ENCODE measurements at places on chromosomes 7 and 10.
A peak's percentile ranks its signal among the peaks of the same experiment; 100 is the strongest.

DNA sequence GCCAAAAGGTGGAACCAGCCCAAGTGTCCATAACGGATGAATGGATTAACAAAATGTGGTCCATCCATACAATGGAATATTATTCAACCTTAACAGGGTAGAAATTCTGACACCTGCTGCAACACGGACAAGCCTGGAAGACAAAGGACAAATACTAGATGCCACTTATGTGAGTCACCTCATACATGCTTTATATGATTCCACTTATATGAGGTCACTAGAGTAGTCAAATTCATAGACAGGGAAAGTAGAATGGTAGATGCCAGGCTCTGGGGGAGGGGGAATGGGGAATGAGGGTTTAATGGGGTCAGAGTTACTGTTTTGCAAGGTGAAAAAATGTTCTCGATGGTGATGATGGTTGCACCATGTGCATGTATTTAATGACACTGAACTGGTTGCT lies 34.0 kb upstream of the CYTH3 start:
- ATAC-seq = peak; percentile 93

DNA sequence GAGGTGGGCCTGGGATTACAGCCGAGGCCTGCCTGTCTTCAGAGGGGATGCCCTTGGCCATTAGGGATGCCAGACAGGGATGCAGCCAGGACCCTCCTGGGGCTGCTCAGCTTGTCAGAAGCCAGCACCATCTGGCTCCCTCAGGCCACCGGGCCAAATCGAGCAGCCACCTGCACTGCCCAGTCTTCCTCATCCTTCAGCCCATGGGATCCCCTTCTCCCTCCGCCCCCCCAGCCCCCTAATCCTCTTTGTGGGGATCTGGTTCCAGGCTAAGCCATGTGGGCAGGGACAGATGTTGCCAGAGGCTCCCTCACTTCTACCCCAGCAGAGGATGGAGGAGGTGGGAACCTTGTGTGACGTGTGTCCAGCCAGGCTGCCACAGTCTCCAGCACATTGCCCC lies 137.4 kb upstream of the PPIF start:
- ATAC-seq = no peak

- ATAC-seq = no peak
Measured at GRCh38 chr7:105524840-105525239, 2.8 kb upstream of the PUS7 start.

GRCh38 chr7:100983451-100984187 lies 14.3 kb downstream of the MUC12 start:
- no peak for ATAC-seq

DNA sequence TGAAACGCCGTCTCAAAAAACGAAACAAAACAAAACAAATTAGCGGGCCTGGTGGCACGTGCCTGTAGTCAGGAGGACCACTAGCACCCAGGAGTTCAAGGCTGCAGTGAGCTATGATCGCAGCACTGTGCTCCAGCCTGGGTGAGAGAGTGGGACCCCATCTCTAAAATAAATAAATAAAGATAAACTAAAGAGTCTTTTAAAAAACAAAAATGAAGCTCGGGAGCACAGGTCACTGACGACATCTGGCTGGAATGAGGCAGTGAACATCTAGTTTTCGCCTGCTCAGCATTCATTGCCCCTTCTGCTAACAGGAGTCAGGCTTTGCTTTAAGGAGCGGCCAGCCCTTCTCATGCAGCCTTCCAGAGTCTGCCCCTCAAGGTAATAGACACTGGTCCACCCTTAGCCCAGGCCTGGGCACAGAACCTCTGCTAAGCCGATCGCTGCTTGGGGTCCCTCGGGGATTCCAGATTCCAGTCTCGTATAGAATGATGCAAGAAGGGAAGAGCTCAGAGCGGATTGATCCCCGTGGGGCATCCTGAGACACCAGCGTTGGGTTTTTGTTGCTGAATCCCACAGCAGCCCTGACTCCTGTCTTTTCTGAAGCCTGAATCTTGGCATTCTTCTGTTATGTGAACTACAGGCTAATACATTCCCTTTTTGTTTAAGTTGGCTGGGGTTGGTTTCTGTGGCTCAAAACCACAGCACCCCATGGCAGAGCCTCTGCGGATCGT lies 14.2 kb upstream of the FOXK1 start:
- ATAC-seq = no peak

GRCh38 chr7:134427896-134428295 lies 31.0 kb downstream of the AKR1B1 start:
- ATAC-seq = no peak

GRCh38 chr7:29150856-29151255 lies 4.5 kb upstream of the CPVL start:
- ATAC-seq = no peak

GRCh38 chr7:136998495-136998894 lies 130.0 kb downstream of the CHRM2 start:
- no peak for ATAC-seq

DNA sequence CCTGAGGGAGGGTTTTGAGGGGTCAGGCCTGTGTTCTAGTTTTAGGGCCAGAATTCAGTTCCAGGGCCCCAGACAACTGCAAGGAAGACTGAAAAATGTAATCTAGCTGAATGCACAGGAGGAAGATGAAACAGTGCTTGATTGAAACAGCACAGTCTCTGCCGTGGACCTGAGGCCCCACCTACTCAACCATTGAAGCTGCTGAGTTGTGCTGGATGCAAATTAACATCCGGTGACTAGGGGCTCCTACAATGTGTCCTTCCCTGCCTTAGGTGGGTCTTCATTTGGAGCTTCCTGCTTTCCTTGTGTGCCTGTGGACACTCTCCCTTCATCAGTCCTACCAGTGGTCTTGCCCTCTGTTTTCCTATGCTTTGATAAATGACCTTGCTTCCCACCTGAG lies 5.7 kb downstream of the GLRX3 start:
- ATAC-seq = no peak

DNA sequence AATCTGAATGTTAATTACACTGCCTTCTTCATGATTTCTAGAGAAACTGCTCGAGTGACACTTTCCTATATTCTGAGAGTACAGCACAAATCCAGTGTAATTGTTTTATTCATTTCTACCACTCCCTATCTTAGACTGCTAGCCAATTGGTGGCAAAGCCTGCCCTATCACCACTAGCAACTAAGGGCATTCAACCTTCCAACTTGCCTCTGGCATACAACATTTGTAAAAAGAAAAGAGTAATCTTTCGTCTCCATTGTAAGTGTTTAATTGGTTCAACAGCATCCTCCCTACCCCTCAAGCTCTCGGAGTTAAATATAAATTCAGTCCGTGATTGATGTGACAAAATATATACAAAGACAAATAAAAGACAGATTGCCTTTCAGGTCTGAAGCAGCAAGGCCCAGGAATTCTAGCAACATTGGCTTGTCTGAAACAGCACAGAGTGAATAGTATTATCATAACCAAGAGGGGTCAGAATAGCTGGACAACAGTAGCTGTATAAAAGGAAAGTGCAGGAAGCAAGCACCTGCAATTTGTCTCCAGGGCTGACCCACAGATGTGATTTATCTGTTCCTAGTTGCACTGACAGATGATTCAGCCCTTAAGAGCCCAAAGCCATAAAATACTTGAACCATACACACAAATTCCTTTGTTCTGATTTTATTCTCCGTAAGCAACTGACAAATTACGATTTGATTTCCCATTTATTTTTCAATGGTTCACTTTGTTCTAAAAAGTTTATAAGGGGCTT lies 47.6 kb upstream of the ANKRD1 start:
- ATAC-seq = no peak

GRCh38 chr10:24721229-24722106 lies 2.2 kb downstream of the ARHGAP21 start:
- ATAC-seq = no peak

- ATAC-seq = no peak
Measured at GRCh38 chr7:22373911-22374310, 17.0 kb upstream of the RAPGEF5 start.

GRCh38 chr10:21369697-21370096 lies 155.8 kb downstream of the SKIDA1 start:
- no peak for ATAC-seq

DNA sequence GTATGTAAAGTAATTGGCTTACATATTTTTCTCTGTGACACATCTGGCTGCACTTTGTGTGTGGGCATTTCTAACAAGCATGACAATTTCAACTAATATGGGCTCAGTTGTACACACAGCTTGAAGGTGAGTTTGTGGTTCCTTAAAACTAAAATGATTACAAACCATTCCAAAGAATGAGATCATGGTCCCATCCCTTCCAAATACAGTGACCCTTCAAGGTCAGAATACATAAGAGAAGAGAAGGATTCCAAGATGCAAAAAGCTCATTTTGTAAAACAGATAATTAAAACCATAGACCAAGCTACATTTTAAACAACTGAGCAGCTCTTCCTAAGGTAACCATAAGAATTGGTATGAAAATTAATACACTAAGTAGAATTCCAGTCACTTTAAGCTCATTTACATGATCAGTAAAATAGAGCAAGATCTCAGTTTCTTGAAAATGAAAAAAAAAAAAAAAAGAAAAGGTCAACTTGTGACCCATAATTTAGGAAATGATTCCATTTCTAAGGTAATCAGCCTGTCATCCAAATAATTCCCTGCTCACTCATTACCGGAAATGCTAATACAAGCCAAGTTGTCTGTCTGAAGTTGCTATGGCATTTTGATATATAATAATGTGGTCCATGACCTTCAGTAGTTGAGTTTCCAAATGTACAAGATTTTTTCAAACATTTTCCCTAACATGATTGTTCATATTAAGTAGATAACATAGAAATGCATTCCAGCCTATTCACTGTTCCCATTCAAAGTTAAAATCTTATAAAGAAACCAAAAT lies 688.5 kb downstream of the PARD3 start:
- ATAC-seq = no peak

DNA sequence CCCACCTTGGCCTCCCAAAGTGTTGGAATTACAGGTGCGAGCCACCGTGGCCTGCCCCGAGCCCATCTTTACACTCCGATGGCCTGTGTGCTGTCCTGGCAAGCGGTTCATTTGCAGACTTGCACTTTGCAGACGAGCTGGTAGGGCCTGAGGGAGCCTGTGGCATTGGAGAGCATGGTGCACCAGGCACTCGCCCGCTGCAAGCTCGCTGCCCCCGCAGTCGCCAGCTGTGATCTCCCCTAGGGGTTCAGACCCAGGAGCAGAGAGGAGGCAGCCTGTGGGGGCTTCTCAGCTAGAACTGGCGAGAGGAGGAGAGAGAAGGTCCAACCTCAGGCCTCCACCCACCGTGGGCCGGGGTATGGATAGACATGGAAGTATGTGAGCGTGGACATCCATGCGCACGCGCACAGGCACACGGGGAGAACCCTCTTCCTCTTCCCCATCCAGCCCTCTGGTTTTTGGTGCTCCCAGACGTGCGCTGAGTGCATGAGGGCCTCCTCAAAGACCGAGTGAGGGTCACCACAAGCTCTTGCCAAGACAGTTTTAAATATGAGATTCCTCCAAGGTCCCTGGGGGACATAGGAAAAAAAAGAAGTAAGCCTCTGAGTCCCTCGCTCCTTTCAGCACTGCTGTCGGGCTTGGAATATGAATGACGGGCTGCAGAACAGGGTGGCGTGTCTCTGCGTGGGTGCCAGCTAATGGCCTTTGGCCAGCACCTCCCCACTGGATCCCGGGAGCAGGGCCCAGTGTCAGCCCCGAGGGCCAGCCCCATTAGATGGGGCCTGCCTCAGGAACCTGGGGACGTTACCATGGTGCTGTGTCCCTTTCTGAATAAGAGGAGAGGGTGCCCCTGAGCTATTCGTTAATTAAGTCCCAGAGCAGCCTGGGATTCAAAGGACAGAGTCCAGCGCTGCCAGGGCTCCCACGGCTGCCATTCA lies 15.1 kb upstream of the TTYH3 start:
- ATAC-seq = no peak

GRCh38 chr7:158741294-158741666 lies 36.7 kb upstream of the NCAPG2 start:
- ATAC-seq = no peak

DNA sequence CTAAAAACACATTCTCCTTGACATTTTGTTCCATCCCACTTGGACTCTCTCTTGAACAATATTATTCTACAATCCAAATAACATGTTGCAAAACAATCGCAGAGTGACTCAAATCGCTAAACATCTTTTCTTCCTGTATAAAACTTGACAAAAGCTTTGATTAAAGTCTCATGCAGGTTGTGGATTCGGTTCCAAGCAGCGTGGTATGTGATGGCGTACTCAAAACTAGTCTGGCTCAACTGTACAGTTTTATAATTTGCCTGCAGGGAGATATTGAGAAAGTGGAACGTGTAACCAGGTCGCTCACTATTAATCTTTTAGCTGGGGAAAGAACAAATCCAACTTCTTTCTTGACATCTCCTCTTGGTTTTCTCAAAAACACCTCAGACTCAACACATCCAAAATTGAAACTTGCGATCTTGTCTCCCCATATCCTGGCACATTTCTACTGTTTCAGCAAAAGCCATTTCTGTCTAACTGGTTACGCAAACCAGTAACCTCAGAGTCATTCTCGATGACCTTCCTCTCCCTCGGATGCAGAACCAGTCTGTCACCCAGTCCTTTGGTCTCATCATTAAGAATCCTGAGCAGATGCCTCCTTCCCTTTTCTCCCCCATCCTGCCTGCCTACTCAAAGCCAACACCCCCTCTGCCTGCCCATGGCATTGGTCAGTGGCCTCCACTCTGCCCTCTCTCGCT lies 100.1 kb downstream of the CACNB2 start:
- no peak for ATAC-seq

DNA sequence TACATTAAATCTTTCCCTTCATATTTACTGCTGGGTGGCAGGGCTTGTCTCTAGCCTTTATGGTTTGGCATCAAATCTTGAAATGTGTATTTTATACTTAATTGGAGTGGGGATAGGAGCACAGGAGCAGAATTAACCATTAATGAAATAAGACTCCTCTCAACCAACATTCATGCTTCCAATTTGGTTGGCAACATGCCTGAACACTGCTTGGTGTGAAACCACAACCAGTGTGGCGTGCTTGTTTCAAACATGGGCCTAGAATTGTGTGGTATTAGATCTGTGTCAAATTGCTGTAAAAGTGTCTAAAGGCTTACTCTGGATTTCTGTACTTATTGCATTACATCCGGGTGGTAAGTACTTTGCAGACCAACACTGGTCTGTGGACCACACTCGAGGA lies 25.1 kb upstream of the VPS41 start:
- no peak for ATAC-seq

- ATAC-seq = no peak
Measured at GRCh38 chr7:78178319-78178718, 379.7 kb downstream of the PHTF2 start.

DNA sequence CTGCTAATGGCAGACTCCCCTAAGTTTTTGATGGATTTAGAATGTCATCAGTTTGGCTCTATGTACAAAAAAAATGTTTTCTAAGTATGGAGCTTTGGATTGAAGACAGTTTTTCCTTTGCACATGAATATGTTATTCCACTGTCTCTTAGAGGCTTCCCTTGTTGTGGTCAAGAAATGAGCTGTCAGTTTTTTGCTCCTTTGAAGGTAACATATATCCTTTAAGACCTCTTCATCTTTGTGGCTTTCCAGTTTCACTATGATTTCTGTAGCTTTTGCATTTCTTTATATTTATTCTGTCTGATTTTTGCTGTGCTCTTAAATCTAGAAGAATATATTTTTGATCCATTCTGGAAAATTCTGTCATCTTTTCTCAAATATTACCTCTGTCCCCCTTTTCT lies 15.8 kb upstream of the ODAD2 start:
- no peak for ATAC-seq

All from esophagus mucosa (tissue), 1 donor.